ENCODE measurements at places on chromosomes 6 and 20.
A peak's percentile ranks its signal among the peaks of the same experiment; 100 is the strongest.

DNA sequence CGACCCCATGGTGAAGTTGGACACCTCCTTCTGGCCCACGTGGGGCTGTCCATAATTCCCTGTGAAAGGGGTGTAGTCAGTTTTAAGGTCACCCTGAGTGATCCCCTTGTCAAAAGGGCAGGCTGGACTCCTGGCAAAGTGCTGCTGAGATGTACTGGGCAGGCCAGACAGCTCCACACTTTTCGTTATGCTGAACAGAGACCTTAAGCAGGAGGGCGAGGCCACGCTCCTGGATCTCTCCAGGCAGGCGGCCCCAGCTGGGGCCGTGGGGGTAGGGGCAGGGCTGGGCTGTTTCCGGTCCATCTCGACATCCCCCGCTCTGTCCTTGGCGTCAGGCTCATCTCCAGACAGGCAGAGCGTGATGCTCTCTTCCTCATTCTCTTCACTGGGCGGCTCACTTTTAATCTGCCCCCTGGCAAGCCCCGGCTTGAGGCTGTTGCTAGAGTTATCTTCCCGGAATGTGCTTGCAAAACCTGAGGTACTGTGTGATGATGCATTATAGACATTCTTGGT lies 56.7 kb downstream of the GJA10 start:
- DNase-seq = no peak

DNA sequence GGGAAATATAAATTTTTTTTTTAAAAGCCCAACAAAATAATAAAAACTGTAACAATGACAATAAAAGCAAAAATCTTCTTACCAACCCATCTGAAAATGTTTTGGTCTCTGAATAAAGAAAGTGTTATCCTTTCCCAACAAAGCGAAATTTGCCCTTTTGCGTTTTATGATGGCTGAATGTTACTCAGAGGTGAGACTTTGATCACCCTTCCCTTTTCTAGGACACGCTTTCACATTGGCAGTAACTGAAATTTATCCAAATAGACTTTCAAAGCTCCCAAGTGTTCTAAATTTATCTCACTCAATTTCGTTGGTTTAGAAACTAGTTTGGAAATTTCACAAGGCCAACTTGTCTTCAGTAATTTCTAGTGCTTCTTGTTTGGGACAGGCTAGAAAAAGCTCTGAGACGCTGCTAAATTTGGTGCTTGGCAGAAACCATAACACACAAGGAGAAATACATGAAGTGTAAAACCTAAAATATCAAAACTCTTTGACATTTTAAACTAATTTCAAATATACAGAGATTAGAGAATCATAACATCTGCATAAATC lies 354.5 kb upstream of the CITED2 start:
- DNase-seq = no peak

GRCh38 chr20:20864351-20865096 lies 152.1 kb upstream of the RALGAPA2 start:
- peak; percentile 7 for DNase-seq

DNA sequence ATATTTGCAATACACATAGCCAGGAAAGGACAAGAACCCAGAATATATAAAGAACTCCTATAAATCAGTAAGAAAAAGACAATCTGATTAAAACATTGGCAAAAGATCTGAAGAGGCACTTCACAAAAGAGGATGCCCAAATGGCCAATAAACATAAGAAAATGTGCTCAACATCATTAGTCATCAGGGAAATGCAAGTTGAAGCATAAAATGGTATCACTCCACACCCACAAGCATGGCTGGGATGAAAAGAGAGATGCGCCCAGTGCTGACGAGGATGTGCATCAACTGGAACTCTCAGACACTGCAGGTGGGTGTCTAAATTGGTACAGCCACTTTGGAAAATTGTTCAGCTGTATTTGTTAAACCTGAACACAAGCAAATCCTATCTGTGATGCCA lies 42.4 kb upstream of the MLN start:
- DNase-seq = no peak

GRCh38 chr6:40387871-40388264 lies 199.3 kb downstream of the LRFN2 start:
- DNase-seq = no peak

- DNase-seq = no peak
These were observed 139.2 kb upstream of the PLN start for GRCh38 chr6:118408863-118409262.
